Type B pancreatic cell (in vitro differentiated cells): ENCODE measurements at places on chromosomes 5 and 9.

GRCh38 chr5:14305045-14305444 is 161.9 kb downstream of the TRIO start:
- no peak for DNase-seq

DNA sequence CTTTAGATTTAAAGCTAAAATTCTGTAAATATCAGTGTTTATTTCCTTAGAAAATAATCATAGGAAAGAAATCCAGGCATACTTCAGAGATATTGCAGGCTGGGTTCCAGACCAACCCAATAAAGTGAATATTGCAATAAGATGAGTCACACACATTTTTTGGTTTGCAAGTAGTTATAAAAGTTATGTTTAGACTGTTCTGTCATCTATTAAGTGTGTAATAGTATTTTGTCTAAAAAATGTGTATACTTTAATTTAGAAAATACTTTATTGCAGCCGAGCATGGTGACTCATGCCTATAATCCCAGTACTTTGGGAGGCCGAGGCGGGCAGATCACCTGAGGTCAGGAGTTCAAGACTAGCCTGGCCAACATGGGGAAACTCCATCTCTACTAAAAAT is 6.9 kb upstream of the RIC1 start:
- DNase-seq, result no peak

GRCh38 chr9:98590101-98590500 is 118.6 kb downstream of the GABBR2 start:
- DNase-seq, result no peak

GRCh38 chr5:151622367-151623088 is 31.4 kb upstream of the FAT2 start:
- DNase-seq, result no peak

DNA sequence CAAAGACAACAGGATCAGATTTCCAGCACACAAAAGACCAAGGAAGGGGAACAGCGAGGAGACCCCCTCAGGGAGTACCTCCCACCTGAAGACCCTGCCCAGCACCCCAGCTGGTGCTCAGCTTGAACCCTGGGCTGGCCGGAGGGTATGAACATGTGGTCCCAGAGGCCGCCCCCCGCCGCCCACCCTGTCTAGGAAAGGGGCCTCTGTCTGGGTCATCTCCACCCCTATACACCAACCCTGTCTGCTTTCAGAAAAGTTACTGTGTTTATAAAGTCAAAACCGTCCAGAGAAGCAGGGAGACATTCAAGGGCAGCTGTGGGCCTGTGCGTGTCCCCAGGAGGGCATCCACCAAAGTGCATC is 72.2 kb downstream of the ADAMTS2 start:
- no peak for DNase-seq

DNA sequence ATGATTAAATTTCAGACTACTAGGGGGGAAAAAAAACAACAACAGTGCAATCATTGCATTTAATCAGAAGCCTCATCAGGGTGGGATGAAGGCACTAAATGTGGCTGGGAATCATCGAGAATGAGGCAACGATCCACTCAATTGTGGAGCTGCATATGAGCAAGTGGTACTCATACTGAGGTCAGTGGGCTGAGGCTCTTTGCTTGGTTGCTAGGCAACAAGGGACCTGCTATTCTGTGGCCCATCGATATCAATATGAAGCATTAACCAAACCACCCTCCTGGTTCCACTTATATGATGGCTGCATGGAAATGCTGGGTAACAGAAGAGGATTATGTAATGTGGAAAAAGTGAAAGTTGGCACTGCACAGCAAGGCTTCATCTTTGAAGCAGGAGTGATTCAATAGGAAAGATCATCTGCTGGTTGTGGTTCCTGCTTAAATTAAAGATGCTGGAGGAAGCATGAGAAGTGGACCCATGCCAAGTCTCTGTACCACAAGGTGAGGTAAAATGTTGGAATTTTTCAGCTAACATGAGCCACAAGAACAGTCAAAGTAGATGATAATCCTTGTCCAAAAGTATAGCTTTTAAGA is 159.8 kb upstream of the HMHB1 start:
- no peak for DNase-seq

DNA sequence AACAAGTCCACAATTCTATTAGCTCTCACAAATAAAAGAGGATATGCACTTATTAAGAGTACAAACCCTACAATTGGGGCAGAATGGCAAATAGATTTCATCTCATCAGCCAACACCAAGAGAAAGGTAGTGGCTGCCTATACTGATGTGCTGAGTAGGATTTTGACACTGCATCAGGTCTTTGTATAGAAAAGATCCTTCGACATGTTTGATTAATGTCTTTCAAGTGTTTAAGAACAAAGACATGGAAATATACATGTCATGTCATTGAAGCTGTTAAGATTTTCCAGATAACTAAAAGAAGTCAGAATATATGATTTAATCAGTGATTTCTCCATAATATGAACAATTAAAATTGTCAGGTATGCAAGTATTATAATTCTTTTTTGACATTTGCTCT is 238.7 kb upstream of the GRAMD2B start:
- DNase-seq, result no peak

DNA sequence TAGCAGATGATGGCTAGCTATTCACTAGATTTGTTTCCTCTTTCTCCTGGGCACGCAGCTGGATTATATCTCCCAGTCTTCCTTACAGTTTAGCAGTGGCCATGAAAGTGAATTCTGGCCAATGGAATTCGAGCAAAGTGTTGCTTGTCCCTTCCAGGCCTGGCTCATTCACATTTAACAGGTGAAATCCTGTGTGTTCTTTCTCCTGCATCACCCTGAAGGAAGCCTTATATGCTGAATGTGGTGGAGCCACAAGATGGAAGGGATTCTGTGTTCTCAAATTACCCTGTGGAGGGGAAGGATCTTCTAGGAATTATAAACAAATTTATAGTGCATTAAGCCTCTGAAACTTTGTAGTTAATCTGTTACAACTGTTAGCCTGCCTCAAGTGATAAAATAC is 8.2 kb upstream of the ELOVL7 start:
- DNase-seq, result no peak

DNA sequence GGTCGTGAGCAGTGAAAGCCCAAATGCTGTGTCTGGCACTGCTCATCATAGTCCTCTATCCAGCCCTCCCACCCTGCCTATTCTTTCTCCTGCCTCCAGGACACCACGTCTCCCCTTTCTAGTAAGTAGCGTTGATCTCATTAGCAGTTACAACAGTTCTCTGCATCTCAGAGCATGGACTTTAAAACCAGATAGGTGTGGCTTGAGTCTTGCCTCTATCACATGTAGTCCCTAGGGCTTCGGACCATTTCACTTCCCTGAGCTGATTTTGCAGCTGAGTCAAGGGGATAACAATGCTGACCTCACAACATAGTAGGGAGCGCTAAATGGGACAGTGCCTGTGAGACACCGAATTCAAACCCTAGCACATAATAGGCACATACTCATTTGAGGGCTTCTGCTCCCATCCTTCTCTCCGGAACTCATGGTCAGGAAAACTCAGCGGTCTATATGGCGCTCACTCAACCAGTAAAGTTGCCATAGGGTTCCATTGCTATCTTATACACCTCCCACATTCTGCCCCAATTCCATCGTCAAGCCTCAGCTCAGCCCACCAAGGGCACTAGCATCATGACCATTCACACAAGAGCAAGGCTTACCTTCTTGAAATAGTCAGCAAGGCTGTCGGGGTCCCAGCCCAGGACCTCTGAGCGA is 515 bp downstream of the LCP2 start:
- DNase-seq, result no peak

- DNase-seq, result no peak
These were observed 74.0 kb downstream of the KCNN2 start for GRCh38 chr5:114435885-114436299.

GRCh38 chr5:20434786-20435185 is 446.8 kb upstream of the CDH18 start:
- no peak for DNase-seq

DNA sequence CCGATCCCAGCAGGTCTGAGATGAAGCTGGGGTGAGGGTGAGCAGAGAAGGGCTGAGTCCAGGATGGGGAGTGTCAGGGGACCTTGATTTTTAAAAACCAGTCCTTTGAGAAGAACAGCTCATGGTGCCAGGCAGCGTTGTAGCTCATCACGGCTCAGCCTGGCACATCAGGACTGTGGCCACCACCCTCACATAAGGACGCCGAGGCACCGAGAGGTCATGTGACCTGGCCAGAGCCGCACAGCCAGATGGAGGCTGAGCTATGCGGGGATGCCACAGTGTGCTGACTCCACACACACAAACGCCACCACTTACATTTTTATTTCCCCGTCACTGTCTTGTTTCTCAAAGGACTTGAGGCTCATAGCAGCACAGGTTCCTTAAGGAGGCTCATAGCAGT is 32.9 kb upstream of the CEP72 start:
- DNase-seq, result peak; percentile 20

GRCh38 chr5:157067005-157067404 is 8.1 kb upstream of the HAVCR1 start:
- no peak for DNase-seq

DNA sequence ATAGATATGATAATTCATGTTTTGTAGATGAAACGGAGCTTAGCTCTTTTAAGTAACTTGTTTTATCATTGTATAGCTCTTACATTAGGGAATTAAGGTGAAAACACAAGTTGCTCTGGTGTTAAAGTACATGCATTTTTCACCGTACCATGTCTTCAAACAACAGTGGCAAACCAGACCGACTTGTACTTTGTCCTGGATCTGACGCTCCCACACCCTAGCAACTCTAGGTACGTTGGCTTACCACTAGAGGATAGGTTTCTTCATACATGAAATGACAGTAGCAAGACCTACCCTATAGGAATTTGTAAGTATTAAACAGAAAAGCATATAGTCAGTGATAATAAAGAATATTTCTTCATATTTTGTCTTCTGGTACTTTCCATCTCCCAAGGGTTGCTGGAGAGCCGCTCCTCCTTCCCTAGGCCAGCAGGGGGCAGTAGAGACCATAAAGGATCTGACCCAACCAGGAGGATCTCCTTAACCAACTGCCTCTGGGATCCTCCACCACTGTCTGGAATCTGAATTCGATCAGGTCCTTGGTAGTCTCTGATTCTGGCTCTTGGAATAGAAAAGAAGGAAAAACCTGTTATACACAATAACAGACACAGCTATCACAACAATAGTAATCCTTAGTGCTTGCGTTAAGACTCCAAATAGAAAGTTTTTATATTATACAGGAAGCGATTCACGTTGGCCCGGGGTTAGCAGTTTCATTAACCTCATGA is 136.7 kb downstream of the CAVIN4 start:
- peak; percentile 74 for DNase-seq
